Panc1 (cell line): ENCODE measurements at places on chromosomes 5 and 9.

DNA sequence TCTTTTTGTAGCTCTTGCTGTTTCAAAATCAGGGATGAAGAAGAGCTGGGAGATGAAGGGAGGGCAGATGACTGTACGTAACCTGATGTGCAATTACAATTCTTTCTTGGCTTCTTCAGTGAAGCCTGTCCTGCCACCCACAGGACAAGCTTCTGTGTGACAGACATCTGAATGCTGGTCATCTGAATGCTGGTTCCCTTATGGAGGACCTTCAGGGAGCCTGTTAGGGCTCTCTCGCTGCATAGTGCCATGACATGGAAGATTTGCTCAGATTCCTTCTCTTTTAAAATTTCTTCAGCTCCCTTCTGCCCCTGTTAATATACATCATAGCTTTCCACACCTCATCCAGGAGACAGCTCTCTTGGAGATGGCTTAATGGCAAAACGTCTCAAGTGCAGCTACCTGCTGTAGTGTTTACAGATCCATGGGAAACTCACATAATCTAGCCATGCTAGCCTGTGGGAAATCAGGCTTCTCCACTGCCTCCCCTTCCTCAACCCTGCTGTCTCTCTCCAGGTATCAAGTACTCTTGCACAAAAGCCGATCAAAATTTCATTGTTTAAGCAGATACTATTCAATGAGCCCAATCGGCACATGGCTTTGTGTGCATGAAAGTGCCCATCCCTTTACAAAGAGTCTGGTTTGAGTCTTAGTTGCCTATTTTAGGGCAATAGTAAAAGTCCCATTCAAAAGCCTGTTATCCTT is 134.6 kb downstream of the RAB3C start:
- no peak for DNase-seq

DNA sequence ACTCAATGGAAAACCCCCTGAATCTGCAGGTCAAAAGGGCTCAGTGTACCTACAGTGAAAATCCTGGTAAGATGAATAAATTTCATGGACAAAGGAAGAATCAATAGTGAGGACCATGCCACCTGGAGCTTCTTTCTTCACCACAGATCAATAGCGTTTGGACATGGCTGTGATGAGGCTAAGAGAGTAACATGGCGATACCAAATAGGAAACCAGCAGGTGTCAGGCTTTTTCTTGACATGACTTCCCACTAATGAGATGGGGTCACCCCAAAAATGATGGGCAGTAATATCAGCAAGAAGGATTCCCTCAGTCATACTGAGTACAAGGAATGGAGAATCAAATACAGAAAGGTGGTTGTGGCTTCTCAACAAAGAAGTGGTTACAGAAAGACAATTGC is 208.5 kb upstream of the PLPPR1 start:
- no peak for DNase-seq

- no peak for DNase-seq
These were observed 4.3 kb upstream of the NCS1 start for GRCh38 chr9:130167927-130168326.

DNA sequence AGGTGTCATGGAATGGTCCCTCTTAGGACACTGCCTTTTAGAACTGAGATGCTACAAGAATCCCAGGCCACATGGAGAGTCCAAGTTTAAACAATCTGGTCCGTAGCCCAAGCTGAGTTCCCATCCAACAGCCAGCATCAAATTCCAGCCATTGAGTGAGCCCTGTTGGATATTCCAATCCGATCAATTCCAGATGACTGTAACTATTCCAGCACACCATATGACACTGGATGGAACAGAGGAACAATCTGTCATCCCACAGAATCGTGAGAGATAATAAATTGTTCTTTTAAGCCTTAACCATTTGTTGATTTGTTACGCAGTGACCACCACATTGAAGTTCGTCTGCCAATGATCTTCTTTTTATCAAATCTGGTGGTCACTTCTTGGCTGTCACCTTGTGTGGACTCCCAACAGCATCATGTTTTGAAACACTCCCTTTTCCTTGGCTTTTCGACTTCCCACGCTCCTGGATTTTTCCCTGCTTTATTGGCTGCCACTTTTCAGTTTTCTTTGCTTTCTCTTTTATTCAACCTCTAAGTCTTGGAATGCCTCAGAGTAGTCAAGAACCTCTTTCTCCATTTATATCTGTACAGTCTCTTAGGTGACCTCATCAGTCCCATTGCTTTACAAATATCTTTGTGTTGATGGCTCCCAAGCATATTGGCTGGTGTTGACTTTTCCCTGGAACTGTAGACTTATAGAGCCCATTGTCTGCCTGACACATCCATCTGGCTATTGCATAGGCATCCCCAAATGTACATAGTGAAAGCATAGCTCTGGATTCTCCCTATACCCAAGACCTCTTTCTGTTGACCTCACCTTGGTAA is 46.1 kb downstream of the TNFSF15 start:
- no peak for DNase-seq

DNA sequence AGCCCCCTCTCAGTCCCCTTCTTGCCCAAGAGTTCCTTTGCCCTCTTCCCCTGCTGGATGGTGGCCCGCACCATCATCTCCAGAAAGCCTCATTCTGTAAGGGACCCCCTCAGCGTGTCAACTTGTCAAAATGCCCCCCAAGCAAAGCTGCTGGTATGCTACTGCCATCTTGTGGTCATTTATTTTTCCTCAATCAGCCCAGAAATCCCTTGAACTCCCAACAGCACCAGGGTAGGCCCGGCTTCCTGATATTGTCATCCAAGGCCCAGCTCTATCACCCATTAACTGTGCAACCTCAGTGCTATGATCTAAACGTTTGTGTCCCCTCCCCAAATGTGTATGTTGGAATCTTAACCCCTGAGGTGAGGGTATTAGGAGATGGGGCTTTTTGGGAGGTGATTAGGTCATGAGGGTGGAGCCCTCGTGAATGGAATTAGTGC is 53.2 kb upstream of the FBXW11 start:
- DNase-seq, result no peak

GRCh38 chr9:34375901-34376595 is 650 bp downstream of the MYORG start:
- no peak for DNase-seq

- DNase-seq, result no peak
These were observed 8.8 kb upstream of the GGTA1 start for GRCh38 chr9:121508415-121508814.

GRCh38 chr5:76341651-76342334 is 61.3 kb upstream of the IQGAP2 start:
- no peak for DNase-seq
